ENCODE measurements at places on chromosomes 6 and 20.

GRCh38 chr6:148524976-148525375, 182.3 kb downstream of the SASH1 start:
- no peak for DNase-seq

GRCh38 chr6:17820055-17820454, 113.3 kb upstream of the NUP153 start:
- no peak for DNase-seq

- DNase-seq, result no peak
These were observed 71.1 kb downstream of the CEP162 start for GRCh38 chr6:84156306-84156705.

DNA sequence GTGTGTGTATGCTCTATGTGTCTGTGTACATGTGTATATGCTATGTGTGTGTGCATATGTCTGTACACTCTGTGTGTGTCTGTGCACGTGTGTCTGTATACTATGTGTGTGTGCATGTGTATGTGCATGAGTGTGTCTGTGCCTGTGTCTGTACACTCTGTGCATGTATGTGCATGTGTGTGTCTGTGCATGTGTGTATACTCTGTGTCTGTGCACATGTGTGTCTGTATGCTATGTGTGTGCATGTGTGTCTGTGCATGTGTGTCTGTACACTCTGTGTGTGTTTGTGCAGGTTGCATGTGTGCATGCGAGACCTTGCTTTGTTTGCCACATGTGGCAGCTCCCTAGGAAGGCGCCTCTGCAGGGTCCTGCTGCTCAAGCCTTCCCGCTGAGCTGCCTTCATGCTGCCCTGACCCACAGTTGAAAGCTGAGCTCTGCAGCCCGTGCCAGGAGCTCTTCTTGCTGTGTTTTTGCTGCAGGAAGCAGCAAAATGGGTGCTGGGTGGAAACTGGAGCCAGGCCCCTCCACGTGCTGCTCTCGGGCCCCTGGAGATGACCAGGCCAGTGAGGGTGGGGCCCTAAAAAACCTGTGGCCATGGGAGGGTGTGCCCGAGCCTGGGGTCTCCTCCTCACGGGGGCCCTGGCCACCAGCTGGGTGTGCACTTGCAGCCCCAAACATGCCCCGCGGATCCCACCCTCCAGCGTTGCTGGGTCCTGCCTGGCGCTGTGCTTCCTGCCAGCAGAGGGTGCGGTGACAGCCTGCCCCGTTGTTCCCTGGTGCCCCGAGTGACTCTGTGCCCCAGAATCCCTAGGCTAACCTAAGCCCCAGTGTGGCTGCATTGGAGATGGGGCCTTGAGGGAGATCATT, 109.1 kb downstream of the DACT2 start:
- no peak for DNase-seq

GRCh38 chr20:2874456-2874855, 1.2 kb downstream of the PTPRA start:
- DNase-seq, result no peak

GRCh38 chr20:5504061-5504739, 187.4 kb upstream of the PROKR2 start:
- DNase-seq, result no peak

- DNase-seq, result no peak
These were observed 123.2 kb upstream of the TMEM170B start for GRCh38 chr6:11414176-11414963.

GRCh38 chr6:151176911-151177770, 62.6 kb upstream of the AKAP12 start:
- DNase-seq, result no peak

GRCh38 chr20:38579921-38580320, 1.1 kb upstream of the ADIG start:
- DNase-seq, result no peak

- peak; percentile 23 for DNase-seq
These were observed 216.7 kb downstream of the ZDHHC14 start for GRCh38 chr6:157597461-157598312.

GRCh38 chr6:160297310-160297709, 38.7 kb upstream of the SLC22A2 start:
- no peak for DNase-seq

DNA sequence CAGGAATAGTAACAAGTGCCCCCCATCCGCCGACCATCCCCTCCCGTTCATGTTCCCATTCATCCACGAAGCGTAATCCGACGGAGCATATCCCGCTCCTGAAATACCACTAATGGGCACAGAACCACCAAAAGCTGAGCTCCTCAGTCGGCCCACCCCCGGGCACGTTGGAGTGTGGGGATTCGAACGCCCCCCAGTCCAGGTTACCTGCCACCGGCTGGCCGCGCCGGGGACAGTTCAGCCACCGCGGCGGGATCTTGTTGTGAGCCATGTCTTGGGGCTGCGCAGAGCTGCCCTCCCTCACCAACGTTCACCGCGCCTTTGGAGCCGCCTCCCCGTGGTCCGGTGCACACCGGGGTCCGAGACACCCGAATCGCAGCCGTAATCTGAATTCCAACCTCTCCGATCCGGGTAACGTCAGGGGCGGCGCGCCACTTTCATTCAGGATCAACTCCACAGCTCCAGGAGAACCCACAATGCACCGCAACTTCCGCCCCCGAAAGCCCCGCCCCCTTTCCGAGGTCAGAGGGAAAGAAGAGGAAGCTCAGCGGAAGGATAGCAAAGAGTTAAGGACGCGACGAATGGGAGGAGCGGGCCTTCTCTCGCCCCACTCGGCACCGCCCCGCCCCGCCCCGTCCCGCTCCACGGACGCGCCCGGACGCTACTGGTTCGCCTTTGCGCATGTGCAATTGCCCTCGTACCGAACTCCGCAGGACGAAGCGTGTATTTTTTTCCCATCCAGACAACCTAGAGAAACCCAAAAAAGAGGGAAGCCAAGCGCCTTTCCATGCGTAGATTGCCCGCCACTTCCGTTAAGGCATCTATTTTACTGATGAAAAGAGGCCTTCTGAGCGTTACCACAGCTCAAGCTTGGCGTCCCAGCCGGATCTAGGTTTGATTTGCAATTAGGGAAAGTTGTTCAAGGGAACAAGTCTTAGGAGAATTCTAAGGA, at the start of gene RNGTT:
Gene RNGTT, minus strand, starts transcription at position 480 of the 952 bp plus-strand sequence. Its CDS starts 209 bp downstream, at position 271.
- peak; percentile 93 for DNase-seq

GRCh38 chr20:62391165-62392076, 4.5 kb downstream of the RPS21 start:
- no peak for DNase-seq

GRCh38 chr6:45801471-45802289, 214.0 kb downstream of the CLIC5 start:
- no peak for DNase-seq

GRCh38 chr6:109239160-109239559, 143.1 kb downstream of the CD164 start:
- no peak for DNase-seq

GRCh38 chr6:36616893-36617521, 22.8 kb downstream of the SRSF3 start:
- peak; percentile 88 for DNase-seq

- DNase-seq, result no peak
These were observed 65.2 kb upstream of the RSPO3 start for GRCh38 chr6:127053032-127053874.

- peak; percentile 32 for DNase-seq
These were observed 1.9 kb downstream of the GRM4 start for GRCh38 chr6:34143884-34144580.

DNA sequence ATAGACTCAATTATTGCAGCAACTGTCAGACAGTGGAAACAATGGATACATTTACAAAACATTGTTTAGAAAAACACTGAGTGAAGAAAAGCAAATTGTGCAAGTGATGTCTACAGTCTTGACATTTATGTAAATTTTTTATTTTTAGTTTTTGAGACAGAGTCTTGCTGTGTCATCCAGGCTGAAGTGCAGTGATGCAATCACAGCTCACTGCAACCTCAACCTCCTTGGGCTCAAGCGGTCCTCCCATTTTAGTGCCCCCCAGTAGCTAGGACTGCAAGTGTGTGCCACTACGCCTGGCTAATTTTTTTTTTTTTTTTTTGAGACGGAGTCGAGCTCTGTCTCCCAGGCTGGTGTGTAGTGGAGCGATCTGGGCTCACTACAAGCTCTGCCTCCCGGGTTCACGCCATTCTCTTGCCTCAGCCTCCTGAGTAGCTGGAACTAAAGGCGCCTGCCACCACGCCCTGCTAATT, 9.7 kb downstream of the CNBD2 start:
- DNase-seq, result no peak

DNA sequence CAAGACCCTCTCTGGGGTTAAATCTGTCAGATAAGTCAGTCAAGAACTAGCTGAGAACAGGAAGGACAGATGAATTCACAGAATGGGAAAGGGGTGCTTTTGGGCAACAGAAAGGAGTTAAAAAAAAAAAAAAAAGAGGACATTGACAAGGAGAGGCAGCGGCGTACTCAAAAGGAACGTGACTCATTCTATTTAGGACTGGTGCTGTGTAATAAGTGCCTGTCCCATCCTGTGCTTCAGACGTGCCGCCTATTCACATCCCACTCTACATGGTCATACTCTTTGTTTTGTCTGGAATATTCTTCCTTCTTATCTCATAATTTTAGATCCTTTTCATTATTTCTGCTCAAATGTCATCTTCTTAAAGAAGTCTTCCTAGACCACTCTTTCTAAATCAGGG, 101.1 kb upstream of the EMILIN3 start:
- DNase-seq, result no peak

DNA sequence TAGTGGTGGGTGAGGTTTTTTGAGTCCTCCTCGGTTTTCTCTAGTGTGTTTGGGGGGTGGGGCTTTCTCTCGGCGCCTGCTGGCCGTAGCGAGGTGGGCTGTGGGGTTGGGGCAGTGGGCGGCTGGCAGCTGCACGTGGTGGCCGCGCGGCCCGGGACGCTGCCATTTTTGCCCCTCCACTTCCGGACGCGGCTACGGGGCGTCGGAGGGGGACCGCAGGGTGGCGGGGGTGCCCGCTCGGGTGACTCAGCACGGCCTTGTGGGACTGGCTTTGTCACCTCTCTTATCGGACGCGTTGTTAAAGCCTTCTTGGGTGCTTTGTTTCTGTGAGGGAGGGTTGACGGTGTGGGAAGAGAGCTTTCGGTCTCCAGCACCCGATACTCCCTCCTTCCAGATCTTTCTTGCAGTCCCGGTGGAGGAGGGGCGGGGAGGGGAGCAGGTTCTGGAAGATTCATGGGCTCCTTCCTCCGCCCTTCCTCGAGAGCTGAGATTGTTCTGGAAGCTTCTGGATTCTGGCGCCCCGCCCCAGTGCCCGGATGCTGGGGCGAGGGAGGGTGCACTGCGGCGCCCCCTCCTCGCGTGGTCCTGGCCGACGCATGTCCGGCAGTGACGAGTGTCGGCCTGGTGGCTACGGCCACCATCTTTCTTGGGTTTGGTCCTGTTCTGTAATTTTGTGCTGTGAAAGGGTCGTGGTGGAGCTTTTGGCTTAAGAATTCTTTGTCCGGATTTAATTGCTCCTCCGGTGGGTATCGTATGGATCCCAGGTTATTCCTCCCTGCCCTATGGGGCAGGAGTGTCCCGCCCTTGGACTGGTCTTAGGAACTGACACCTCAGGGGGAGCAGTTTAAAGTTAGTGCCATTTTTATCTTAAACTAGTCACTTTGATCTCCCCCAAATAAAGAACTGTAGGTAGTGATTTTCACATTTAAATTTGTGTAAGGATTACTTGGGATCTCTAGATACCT, 719 bp downstream of the HSP90AB1 start:
- no peak for DNase-seq

DNA sequence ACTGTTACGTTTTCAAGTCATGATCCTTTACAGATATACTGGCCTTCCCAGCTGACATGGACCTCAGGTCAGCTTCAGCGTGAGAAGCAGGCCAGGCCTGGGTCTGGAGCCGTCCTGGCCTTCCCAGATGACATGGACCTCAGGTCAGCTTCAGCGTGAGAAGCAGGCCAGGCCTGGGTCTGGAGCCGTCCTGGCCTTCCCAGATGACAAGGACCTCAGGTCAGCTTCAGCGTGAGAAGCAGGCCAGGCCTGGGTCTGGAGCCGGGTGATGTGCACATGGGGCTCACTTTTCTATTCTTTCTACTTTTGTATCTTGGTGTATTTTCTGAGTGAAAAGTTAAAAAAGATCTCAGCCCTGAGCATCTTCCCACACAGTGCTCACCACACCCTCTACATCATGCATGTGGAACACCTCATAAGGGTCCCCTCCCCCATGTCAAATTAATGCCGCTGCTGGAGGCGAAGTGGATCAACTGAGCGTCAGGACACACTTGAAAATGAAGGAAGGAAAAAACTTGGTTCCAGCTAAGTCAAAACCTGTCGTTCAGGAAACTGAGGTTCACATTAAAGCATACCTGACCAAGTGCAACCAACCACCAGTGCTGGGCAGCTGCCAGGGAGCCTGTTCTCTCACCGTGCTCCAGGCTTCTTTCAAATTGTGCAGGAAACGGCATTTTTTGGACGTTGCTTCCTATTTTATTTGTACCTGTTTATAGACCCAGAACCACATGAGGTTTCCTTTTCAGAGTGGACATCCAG, 32.2 kb downstream of the KIF25 start:
- no peak for DNase-seq

DNA sequence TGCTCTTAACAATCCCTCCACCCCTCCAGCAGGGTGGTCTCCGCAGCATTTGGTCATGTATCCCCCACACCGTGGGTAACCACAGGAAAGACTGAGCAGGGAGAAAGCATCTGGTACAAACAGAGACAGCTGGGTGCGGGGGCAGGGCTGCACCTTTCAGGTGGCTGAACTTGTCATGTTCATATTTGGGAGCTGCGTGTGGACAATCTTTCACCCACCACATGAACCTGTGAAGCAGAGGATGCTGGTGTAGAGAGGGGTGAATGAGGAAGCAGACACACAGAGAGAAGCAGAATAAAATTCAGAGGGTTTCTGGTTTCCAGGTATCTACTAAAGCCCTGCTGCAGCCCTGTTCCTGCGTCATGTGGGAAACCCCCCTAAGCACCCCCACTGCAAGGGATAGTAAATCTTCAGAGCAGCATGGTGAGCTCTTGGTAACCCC, 8.9 kb downstream of the GFOD1 start:
- peak; percentile 5 for DNase-seq

GRCh38 chr20:38840894-38841470, 35.5 kb downstream of the PPP1R16B start:
- DNase-seq, result no peak

- no peak for DNase-seq
These were observed 106.8 kb upstream of the PREP start for GRCh38 chr6:105509506-105510331.

GRCh38 chr6:51099201-51099600, 280.5 kb downstream of the TFAP2B start:
- no peak for DNase-seq

GRCh38 chr20:2833761-2834160, 6.7 kb downstream of the PCED1A start:
- no peak for DNase-seq

- DNase-seq, result no peak
These were observed 46.0 kb downstream of the AFDN start for GRCh38 chr6:167872538-167873210.

- DNase-seq, result no peak
These were observed 303.9 kb downstream of the CDKAL1 start for GRCh38 chr6:20838113-20838512.

- DNase-seq, result no peak
These were observed 390.8 kb downstream of the GJA1 start for GRCh38 chr6:121826156-121826810.

- peak; percentile 73 for DNase-seq
These were observed 149.8 kb downstream of the BTBD9 start for GRCh38 chr6:38489951-38490350.
